ENCODE measurements at places on chromosomes 5 and 9. TPM values are rescaled to one million over a fixed set of nuclear protein-coding genes. Genes with fewer than 3 reads are reported as not detected.
A peak's percentile ranks its signal among the peaks of the same experiment; 100 is the strongest.

GRCh38 chr5:118796081-118796480 lies 192.3 kb downstream of the DTWD2 start:
- no peak for DNase-seq

DNA sequence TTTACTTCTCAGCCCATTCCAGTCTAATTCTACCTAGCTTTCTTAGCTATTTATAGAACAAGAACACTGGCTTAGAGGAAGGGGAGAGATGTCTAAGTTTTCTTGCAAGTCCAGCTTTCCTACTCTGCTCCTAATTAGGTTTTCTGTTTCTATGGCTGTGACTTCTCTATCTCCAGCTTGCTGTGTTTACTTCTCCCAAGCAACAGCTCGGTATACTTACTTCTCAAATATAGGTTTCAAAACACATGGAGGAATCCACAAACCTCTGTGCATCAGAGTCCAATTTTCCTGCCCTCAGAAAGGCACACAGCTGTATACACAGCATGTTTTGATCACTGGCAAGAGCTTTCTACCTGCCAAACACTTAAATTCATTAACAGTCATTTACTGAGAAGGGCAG lies 17.4 kb upstream of the HMGCR start:
- DNase-seq = no peak

GRCh38 chr9:121499427-121500164 lies at the start of gene GGTA1:
GGTA1 (minus strand) TSS chr9:121499844; CDS start chr9:121467922, 31,922 bp downstream.
- peak; percentile 17 for DNase-seq

DNA sequence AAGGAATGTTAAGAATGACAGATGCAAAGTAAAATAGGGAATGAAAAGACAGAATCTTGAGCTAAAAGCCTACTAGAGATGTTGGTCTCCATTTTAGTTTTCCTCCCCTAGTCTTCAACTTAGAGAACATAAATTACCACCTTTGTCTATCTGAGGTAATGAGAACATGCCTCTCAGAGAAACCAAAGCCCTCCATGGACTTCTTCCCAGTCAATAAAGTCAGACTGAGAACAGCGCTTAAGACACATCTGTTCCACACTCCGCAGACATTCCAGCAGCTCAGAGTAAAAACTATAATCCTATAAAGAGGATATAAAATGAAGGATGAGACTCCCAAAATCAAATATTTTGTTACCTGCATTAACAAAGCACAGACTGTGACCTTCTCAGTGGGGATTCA lies 79.2 kb downstream of the DPYSL3 start:
- DNase-seq = no peak

DNA sequence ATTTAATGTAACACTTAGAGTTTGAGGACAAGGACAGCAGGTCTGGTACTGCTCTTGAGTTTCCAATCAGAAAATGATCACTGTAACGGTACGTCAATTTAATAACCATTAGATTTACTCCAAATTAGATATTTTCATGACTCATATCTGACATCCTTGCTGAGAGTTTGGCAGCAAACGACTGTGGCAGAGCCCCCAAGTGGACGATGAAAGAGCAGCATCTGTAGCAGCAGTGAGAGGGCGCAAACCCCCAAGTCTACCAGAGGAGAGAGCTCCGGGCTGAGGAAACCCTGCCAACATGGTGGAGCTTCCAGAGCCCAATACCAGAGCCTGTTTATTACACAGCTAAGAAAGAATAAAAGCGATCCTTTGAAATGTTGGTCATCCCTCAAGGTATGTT lies 73.2 kb upstream of the EPB41L4A start:
- no peak for DNase-seq

GRCh38 chr9:23586906-23587305 lies 239.1 kb downstream of the ELAVL2 start:
- no peak for DNase-seq

DNA sequence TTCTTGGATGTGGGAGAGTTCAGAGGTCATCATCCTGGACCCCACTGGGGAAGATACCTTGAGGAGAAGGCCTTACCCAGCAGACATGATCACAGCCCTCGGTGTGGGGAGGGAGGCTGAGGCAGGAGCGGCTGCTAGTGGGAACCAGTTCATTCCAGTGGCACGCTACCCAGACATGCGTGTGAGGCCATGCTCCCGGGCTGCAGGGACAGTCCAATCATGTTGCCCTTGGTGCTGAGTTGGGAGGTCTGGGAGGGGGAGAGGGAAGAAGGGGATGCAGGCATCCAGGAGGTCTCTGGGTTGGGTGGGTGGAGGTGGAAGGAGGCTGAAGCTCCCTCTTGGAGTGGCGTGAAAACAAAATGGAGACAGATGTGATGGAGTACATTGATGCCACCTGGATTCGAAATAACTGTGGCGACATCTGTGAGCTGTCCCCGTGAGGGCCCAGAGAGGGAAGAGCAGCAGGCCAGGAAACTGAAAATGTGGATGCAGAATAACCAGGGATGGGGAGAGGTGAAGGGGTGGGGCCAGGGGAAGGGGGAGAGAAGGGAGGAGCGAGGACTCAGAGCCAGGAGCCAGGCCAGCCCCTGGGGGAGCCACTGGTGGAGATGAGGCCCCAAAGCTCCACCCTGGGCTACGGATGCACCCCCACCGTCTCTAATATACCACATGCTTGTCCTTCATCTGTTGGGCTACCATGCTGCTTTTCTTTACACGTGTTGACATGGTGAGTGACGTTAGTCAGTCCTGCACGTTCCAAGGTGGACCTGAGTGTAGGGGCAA lies 16.2 kb downstream of the NDUFS6 start:
- peak; percentile 35 for DNase-seq

- DNase-seq = no peak
Measured at GRCh38 chr5:157748760-157749461, 5.4 kb downstream of the LSM11 start.

DNA sequence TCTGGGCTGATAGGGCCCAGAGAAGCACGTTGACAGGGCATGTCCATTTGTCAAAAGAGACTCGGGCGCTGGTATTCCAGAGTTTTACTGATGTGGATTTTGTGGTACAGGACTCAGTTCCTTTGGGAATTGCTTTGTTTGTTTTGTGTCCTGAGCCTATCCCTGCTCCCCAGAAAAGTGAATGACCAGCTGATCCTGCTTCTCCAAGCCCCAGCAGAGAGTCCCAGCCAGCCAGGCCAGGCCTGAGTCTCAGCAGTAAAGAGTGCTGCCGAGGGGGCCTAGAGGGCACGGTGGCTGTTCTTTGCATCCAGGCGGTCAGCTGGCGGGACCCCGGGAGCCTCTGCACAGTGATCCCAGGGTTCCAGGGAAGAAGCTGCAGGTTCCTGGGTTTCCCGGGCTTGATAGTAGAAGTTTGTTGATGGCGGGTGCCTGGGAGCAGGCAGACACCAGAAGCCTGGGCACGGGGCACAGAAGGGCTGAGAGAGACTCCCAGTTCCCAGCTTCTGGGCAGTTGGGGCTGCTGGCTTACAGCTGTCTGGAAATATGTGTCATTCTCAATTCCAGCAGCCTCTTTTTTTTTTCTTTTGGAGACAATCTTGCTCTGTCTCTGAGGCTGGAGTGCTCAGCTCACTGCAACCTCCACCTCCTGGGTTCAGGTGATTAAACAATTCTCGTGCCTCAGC lies 8.7 kb downstream of the PRDM12 start:
- DNase-seq = no peak

GRCh38 chr5:35477911-35478310 lies 139.8 kb upstream of the SPEF2 start:
- no peak for DNase-seq

DNA sequence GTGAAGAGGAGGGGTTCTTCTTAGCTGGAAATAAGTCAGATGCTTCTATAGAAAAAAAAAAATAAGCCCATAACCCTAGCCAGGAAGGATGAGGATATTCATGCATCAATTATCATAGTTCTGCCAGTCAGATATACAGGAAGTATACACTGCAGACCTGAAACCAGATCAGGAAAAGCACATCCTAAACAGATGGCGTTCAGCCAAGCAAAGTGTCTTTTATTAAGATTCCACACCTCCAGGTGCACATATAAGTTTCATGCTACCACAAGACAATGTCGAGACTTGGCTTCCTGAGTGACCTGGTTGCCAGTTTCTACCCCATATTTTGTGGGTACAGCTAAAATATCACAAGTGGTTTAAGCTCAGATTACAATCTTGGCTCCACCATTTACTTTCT lies 108.3 kb downstream of the CETN3 start:
- DNase-seq = no peak

DNA sequence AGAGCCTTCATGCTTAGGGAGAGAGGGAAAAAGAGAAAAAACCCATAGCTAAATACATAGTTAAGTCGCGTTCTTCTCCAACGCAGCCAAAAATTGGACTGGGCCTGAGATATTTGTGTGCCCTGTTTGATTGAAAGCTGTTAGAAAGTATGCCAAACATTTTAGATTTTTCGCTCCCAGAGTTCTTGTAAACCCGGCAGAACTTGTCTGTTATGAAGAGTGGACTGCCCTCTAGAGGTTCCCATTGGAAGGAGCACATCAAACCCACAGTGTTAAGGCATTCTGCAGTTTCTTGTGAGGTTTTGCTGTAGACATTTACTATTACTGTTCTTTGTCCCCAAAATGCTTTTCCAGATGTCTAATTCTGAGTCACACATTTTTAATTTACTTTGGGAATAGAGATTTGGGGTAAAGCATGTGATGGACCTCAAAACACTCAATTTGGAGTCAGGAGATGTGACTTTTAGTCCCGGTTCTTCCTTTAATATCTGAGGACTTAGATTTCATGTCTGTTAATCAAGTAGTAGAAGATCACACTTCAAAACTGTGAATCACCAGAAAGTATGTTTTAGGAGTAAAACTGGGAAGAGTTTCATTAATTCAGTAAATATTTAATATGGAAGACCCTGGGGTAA lies 96.6 kb downstream of the PCSK1 start:
- peak; percentile 51 for DNase-seq

- DNase-seq = no peak
Measured at GRCh38 chr9:88807426-88807825, 183.8 kb upstream of the S1PR3 start.

DNA sequence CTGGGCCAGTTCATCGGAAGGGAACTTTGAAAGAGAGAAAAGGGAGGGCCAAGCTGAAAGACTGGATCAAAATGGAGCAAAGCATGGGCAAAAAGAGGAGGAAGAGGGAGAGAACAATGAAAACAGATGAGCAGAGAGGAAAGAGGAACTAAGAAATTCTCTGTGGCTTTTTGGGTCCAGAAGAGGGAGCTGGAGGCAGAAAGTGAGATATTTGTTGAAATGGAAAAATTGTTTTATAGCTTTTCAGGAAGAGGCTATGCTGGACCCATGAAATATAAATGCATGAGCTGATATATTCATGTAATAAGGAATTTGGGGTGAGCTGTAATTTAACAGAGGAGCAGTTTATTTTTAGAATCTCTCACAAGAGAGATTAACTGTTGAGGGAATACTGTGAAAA lies 457.3 kb downstream of the DMAC1 start:
- DNase-seq = no peak

DNA sequence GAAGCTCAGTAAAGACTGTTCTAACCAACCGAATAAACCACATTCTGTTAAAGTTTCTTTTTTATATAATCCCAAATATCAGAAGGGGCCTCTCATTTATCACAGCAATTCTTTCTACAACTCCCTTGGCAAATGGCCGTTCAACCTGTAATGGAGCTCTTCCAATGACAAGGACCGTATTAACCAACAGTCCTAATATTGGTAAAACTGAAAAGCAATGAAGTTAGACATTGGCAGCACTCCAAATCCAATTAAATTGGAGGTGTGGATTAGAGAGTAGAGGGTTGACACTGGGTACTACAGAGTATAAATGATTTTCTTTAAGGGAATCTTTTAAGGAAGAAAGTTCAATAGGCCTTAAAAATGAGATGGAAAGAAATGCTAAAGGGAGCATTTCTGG lies 842 bp downstream of the TMED7 start:
- DNase-seq = no peak

DNA sequence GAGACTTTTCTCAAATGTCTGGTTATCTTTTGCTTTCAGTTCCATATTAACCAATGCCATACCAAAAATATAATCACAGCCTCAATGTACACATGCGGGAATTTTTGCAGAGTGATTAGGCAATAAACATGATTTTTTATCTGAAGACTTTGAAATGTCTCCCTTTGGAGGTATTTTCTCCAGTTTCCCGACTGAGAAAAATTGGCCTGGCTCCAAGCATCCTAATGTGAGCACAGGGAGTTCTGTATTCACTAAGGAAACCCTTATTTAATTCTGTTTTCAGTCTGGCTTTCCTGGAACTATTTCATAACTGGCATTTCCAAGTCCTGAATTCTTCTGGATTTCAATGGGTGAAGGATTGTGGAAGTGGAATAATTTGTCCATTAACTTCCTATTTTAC lies 8.5 kb downstream of the HCN1 start:
- no peak for DNase-seq

Gene TNPO1
- total RNA-seq = 93.0 TPM

Gene PDCD1LG2
- 0.19 TPM for total RNA-seq

Gene NEUROG1
- total RNA-seq = not detected

Gene PPP3R2
- total RNA-seq = not detected

Gene MED7
- total RNA-seq = 21.7 TPM

Gene BICD2
- total RNA-seq = 15.3 TPM

Gene ADAMTS6
- 3.8 TPM for total RNA-seq

Gene F12
- 9.8 TPM for total RNA-seq

Gene TYRP1
- not detected for total RNA-seq

All from activated naive CD4-positive, alpha-beta T cell treated with anti-CD3 and anti-CD28 coated beads, Interleukin-2, amount 50 U/mL, for 72 hours (primary cell).